DMS79 treated with DMSO at 0.1 percent for 48 hours (cell line): ENCODE measurements at places on chromosomes 11 and 22.
A peak's percentile ranks its signal among the peaks of the same experiment; 100 is the strongest.

DNA sequence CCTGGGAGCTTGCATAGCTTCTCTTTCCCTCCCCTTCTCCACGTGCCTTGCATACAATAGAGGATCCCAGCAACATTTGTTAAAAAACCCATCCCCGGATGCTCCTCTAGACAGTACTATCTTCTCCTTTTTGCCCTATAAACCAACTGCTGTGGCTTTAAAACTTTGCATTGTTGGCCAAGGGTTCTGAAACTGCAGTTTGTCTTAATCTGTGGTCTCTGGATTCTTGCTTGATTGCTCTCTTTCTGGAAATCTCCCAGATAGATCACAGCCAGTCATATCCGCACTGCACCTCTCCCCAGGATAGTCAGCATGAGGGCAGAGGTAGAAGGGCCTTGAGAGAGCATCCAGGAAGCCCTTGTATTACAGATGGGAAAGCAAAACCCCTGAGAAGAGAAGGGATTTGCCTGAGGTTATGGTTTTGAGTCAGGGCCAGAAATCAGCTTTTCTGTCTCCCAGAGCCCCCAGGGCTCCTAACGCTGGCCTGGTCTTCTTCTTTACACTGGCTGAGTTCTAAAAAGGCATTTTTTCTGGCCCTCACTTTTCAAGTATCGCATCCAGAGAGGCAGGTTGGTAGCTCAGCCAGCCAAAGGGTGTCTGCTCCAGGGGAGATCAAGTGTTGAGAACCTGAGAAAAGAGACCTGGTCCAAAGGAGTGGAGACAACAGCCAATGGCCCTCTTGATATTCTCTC is 70.6 kb downstream of the ADM start:
- DNase-seq, result peak; percentile 90

- DNase-seq, result no peak
Measured at GRCh38 chr11:27861706-27862430, 161.6 kb upstream of the BDNF start.

DNA sequence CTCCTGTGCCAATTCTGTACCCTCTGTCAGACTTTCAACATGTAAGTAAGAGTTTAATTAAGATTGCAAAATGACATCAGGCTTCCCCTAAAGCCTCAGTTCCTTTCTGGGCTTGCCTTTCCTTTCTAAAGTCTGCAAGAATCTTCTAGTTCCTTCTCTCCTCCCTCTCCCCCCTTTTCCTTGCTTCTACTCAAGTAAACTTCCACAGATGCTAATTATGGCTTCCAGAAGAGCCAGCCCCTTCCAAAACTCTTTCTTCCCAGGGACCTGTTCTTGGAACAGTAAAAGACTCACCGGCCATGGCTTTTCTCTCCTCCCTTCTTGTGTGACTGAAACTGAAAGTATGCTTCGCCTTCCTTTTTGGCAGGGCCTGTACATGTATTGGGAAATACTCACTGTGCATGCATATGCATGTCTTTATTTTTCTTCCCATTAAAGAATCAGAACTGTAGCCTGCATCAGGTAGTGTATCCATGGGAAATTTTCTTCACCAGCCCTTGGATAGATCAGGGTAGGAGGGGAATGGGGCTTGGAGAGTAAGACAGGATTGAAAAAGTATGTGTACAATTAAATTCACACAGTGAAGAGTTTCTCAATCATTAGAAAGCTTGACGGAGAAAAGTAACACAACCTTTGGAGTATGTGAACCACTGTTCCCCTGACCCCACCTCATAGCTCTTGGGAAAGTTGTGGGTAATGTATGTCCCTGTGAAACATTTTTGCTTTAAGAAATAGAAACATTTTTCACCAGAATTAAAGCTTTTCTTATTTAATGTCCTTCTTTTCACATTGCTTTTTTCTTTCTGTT is at the start of gene CASP1:
TSS of gene CASP1 (minus strand) at position 332 of the 808 bp plus-strand sequence. CDS start at position 301, 31 bp downstream.
- DNase-seq, result no peak

- no peak for DNase-seq
Measured at GRCh38 chr11:44067266-44067665, 1.2 kb downstream of the ACCS start.

DNA sequence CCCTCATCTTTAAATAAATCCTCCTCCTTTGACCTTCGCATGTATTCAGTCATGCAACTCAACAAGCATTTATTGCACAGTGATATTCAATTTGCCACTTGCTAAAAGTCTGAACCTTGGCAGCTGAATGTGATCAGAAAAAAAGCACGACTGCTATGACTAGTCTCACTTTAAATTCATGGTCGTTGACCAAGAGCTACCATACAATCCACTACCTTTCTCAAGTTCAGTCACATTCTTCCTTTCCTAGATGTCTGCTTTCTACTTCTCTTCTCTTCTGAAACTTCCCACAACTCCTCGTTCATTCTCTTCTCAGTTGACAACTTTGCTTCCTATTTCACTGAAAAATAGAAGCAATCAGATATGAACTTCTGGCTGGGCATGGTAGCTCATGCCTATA is 2.0 kb upstream of the SAA1 start:
- DNase-seq, result no peak

- no peak for DNase-seq
Measured at GRCh38 chr22:39470451-39471291, 13.9 kb downstream of the MGAT3 start.

GRCh38 chr11:108983636-108984420 is 319.0 kb downstream of the DDX10 start:
- no peak for DNase-seq

DNA sequence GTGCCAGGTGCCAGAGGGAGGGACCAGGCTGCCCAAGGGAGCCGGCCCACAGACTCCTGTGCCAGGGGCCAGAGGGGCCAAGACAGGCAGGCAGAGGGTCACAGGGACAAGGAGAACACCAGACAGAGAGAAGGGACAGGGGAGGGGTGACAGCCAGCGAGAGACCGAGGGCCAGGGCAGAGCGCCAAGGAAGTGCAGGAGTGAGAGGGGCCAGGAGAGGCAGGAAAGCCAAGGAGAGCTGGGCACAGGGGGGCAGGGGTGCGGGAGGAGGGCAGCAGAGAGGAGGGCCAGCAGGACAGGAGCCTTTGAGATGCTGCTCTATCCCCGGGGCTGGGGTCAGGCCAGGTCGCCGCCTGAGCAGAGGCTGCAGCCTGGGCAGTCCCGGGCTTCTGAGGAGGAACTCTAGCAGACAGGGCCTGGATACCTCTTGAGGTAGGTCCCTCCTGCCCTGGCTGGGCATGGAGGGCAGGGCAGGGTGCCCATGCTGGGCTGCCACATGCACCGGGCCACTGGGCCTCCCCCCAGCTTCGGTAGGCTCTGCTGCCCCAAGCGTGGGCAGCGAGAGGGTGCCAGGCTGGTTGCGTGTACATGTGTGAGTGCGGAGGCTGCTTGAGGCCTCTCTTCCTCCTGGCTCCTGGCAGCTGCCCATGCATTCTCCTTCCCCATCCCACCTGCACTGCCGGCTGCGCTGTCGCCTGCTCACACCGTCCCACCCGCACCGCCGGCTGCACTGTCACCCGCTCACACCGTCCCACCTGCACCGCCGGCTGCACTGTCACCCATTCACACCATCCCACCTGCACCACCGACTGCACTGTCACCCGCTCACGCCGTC is 12.2 kb downstream of the LSP1 start:
- no peak for DNase-seq

- no peak for DNase-seq
Measured at GRCh38 chr11:64341851-64342791, 2.1 kb downstream of the CCDC88B start.

GRCh38 chr11:36453678-36454077 is 56.4 kb downstream of the TRAF6 start:
- DNase-seq, result no peak

GRCh38 chr11:123544631-123545375 is 109.6 kb downstream of the SCN3B start:
- DNase-seq, result peak; percentile 73

GRCh38 chr11:65547446-65548125 is 10.6 kb downstream of the LTBP3 start:
- no peak for DNase-seq

- no peak for DNase-seq
Measured at GRCh38 chr11:107702723-107703122, 9.1 kb downstream of the SLN start.

DNA sequence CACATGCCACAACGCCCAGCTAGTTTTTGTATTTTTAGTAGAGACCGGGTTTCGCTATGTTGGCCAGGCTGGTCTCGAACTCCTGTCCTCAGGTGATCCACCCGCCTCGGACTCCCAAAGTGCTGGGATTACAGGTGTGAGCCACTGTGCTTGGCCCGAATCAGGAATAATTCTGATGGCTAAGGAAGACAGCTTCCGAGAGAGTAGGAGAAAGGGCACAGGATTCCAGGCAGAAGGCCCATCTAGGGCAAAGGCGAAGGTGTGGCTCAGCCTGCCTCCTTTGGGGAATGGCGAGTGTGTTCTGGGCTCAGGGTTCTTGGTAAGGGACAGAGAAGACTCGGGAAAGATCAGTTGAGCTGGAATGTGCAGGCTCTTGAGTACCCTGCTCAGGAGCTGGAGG is 1.6 kb upstream of the SYCE3 start:
- no peak for DNase-seq

GRCh38 chr11:33802194-33802950 is 28.1 kb upstream of the FBXO3 start:
- DNase-seq, result peak; percentile 80

DNA sequence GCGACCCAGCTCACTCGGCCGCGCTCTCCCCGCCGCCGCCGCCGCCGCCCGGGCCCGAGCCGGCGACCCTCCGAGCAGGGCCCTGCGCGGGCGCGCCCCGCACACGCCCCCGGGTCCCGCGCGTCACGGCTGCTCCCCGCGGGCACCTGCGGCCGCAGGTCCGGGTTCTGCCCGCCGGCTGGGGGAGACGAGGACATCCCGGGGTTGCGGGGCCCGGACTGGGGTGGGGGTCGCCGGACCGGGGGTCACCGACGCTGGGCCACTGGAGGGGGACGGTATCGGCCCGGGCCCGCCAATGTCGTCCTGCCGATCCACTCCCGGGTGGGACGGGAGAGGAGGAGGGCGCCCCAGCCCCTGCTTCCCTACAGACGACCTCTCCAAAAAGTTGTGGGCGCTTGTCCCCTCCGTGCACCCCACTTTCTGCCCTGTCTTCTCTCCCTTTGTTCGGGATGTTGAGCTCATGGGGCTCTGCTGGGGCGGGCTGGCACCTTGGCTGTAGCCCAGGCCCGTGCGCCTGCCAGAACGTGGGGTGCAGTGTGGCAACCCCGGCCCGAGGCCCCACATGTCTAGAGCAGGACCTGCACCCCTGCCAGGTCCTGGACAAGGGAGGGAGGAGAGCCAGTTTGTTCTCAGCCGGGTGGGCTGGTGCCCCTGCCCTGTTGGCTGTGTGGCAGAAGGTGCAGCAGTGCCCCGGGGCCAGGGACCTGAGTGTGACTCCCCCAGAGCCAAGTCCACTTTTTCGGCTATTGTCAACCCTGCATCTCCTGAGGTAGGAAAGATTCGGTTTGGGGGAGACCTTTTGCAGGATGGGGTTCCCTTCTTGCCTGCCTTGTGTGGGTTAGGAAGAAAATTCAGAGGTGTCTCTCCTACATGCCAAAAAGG is 40.2 kb upstream of the CELSR1 start:
- no peak for DNase-seq

GRCh38 chr11:105582497-105582896 is 27.4 kb upstream of the GRIA4 start:
- no peak for DNase-seq

DNA sequence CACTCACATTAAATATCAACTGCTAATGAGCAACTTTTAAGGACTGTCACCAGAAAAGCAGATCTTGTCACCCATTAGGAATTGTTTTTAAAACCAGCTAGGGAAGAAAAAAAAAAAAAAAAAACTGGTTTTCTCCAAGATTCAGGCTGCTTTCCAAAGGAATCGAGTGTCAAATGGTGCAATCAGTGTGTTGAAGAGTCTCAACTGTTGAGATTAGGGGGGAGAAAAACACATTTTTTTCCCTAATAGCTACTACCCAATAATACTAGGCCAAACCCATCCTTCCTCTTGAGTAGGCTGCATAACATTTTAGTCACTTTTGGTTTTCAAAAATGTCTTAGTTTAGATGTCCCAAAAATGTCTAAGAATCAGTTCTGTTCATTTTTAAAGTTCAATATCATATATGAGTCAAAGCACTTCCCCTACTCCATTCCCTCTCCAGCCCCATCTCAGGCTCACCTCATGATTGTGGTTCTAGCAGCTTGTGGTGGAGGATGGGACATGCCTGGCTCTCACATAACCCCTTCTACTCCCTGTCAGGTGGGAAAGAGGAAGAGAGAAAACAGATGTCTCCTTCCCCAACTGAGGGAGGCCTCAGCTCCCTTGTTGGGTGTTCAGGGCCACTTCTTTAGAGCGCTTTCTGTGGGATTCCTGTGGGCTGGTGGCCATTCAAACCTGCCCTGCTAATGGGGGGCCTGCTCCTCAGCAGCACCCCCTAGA is 193.6 kb downstream of the CWF19L2 start:
- no peak for DNase-seq

DNA sequence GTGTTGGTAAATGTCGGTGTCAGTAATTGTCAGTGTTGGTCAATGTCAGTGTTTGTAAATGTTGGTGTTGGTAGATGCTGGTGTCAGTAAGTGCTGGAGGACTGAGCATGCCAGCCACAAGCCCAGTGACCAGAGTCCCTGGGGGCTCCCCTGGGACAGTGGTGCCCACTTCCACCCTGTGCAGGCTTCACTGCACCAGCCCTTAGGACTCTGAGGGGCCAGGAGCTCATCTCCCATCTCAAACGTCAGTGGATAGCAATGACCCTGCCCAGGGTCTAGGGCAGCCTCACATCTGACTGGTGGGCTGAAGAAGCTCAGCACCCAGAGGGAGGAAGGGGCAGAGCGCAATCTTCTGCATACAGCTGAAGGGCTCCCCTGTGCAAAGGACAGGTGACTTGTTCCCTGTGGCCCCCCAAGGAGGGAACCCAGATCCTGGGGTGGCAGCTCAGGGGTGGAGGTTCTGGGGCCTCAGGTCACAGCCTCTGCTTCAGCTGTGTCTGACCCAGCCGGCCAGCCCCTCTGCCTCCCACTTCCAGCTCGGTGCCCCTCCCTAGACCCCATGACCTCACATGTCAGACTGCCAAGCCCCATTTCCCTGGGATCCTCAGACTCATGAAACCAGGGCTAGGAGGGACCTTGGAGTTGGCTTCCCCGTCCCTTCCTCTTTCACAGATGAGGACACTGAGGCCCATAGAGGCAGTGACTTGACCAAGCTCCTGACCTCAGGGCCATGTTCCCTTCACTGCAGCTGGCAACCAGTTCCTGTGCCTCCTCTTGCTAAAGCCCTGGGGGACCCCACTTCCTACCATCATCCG is 138.4 kb downstream of the CRYBB2 start:
- DNase-seq, result no peak

DNA sequence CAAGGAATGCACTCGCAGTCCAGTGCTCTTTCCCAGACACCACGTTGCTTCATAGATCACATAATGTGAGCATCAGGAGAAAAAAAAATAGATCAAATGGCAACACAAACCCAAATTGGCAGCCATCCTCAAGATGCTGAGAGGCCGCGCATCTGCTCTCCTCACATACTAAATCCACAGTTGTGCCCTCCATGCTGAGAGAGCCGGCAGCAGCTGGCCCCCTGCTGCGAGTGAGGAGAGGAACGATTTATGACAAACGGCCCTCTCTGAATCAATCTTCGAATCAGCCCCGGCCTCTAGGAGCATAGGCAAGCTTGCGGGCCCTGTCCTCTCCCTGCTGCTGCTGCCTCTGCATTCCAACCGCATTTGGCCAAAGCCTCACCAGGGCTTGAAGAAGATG is 159.9 kb upstream of the TENM4 start:
- no peak for DNase-seq

- DNase-seq, result peak; percentile 100
Measured at GRCh38 chr11:125275905-125276618, 111.5 kb downstream of the PKNOX2 start.

- DNase-seq, result no peak
Measured at GRCh38 chr11:59510941-59511589, at the start of gene OR4D9. Gene OR4D9, plus strand, starts transcription at chr11:59511539. Its CDS starts 3,374 bp downstream, at chr11:59514913.
